Right lobe of liver (tissue), 6 donors: ENCODE measurements at places on chromosomes 5 and 9. TPM values are rescaled to one million over a fixed set of nuclear protein-coding genes. Genes with fewer than 3 reads are reported as not detected.

DNA sequence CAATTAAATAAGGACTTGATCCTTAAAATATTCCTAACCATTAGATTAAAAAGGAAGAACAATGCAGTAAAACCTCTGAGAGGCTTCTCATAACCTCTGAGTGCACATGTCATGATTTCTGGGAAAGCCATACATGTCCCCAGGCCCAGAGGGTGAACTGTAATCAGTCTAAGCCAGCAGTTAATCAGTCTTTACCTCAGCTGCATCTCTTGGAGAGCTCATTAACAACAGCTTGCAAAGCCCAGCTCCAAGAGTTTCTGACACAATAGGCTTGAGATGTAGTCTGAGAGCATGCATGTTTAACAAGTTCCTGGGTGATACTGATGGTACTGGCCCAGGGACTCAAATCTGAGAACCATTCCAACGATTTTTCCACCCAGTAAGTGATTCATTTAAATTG is 392.1 kb downstream of the DNAH5 start:
- DNase-seq = no peak

DNA sequence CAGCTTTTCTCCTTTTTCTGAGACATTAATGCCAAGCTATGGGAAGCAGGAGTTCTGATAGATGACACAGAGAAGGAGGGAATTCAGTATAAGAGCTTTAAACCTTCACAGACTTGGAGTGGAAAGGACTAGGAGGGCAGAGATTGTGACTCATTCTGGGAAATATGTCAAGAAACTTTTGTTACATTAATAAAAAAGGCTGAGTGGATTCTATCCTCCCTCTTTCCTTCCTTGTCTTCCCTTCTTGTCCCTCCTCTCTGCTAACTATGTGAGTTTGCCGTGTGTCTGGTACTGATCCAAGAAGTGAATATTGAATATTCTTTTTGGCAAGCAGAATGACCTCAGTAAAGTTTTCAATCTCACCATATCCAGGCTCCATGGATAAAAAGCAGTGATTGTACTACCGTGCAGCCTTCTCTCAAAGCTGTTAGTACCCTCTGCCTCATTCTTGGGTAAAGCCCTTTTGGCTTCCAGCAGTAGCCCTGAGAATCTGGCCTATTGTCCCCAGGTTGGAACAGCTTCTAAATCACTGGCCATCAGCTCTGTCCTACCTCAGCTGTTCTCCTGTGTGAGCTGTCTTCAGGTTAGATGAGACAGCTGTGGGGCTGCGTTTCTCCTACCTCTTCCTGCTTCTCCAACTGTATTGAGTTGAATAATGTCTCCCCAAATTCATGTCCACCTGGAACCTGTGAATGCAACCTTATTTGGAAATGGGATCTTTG is 73.9 kb downstream of the ATG10 start:
- no peak for DNase-seq

GRCh38 chr9:93183663-93184431 is at the start of gene WNK2:
TSS of gene WNK2 (plus strand) at chr9:93184139. CDS start at chr9:93184930, 791 bp downstream.
- DNase-seq = no peak

DNA sequence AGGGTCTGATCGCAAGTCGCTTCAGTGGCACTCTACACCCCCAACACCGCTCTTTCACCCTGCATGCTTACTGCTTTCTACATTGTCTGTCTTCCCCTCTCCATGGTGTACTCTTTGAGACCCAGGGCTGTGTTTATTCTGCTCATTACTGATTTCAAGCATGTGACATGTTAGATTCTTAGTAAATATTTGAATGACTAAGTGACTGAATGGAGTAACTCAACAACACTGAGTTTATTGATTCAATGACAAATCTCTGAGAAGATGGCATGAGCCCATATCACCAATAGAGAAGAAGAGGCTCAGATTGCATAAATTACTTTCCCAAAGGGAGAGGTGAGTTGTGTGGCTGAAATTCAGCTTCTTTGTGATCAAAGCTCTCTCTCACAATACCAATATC is 89.7 kb upstream of the OSMR start:
- no peak for DNase-seq

- DNase-seq = no peak
Observed at GRCh38 chr5:7010591-7010990, 297.4 kb downstream of the TENT4A start.

Gene OSMR
- 17.0 TPM for total RNA-seq

Gene MCCC2
- 92.7 TPM for total RNA-seq

Gene ADAMTS2
- total RNA-seq = 13.9 TPM
